ENCODE measurements at places on chromosomes 16 and 17.

DNA sequence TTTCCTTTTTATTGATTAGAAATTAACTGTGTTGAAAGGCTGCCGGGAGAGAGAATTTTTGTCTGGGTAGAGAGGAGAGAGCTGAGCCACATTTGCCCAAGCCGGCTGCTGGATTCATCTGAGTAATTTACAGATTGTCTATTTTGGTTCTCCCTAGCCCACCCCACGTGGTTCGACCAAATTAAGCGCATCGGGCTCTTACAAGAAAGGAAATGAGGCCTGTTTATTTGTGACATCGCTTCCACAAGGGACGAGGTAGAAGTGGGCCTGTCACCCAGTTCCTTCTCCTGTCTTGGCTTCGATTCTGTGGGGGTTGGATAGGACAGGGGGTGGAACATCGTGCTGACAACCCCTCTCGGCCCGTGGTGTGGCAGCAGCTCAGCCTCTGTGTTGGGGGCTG, 42.9 kb downstream of the SYT17 start:
- DNase-seq = no peak

DNA sequence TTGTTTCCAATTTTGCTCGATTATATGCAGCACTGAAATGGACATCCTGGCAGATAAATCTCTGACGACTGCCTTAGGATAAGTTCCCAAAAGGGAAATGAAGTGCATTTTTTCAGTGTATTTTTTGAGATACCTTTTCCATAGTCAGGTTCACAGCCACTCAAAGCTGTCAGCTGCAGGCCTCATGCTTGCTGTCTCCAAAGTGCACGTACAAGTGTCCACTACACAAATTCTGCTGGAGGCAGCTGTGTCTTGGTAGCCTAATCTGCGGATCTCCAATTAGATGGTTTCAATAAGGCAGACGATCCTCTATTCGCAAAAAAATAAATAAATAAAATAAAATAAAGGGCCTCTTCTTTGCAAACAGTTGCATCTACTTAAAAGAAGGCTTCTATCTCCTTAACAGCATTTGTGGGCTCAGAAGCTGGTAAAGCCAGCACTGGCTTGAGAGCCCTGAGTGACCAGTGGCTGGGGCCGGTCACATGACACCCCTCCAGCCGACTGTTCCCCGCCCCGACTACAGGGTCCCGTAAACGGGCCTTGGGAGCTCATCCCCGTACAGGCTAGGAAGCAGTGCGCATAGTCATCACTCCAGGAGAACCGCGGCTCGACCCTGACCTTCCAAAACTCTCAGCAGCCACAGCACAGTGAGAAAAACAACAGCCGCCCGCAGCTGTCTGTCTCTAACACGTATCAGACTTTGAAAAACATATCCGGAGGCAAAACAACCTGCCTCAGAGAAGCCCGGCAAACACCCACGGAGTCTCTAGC, 18.8 kb downstream of the RPH3AL start:
- no peak for DNase-seq

DNA sequence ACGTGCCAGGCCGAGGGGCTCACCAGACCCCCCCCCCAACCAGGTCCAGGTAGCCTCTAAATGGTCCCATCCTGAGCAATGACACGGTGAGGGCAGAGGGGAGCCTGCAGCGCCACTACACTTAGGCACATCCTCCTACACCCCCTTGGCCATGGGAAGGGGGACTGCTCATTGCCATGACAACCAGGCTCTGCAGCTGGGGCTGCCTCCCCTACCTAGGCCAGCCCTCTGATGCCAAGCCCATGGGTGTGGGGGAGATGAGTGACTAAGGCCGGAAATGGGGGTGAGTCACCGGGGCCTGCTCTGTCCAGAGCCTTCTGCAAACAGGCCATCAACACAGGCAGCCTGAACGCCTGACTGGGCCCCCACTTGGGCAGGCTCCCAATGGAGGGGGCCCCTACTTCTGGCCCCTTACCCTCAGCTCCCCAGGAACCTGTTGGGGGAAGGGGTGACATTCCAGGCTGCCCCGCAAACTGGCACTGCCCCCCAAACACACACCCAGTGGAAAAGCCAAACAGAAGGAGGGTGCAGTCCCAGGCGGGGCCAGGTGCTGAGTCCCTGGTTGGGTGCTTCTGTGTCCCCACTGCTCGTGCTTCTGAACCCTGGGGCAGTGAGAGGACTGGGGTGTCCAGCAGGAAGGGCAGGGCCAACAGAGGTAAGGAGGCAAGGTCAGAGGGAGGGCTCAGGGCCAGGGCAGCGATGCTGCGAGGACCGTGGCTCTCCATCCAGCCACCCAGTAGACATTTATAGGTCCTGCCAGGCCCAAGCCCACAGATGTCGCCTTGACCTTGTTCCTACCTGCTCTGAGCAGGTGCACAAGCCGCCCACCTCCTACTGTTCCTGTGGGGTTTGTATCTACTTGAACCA, 8.2 kb downstream of the PLCD3 start:
- no peak for DNase-seq

DNA sequence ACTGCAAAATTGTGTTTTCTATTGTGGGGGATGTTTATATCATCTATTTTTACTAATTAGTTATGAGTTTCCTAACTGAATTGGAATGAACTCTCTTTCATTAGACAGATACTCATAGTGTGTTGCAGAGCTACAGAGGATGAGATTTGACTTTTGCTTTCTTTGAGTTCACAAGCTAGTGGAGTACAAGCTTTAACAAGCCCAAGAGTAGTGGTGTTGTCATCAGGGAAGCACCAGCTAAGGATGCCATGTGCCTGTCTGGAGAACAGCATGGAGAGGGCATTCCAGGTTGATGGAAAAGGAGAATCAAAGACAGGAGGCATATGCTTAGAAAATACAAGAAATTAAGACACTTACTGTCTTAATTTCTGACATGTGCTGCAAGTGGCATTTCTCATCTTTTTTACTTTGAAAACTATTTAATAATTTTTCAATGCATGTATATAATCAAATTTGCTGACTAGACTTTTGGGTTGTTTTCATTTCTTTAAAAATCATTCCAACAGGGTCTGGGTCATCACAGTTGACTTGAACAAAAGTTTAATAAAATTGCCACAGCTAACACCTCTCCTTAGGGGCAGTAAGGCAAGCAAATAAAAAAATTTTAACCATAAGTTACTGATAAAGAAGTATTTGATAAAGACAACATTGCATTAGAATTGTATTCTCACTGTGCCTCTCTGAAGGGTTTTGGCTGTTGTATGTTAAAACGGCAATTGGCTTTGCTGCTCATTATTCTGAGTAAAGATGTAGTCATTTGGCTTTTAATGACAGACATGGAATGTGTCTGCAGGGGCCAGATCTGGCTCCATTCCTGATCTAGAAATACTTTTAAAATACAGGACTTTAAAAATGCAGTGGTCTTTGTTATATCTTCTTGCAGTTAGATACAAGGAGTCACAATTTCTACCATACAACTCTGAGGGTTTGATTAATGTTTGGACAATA, 323.7 kb upstream of the CDH11 start:
- no peak for DNase-seq

- no peak for DNase-seq
Observed at GRCh38 chr16:71927383-71927782, 32.1 kb downstream of the IST1 start.

DNA sequence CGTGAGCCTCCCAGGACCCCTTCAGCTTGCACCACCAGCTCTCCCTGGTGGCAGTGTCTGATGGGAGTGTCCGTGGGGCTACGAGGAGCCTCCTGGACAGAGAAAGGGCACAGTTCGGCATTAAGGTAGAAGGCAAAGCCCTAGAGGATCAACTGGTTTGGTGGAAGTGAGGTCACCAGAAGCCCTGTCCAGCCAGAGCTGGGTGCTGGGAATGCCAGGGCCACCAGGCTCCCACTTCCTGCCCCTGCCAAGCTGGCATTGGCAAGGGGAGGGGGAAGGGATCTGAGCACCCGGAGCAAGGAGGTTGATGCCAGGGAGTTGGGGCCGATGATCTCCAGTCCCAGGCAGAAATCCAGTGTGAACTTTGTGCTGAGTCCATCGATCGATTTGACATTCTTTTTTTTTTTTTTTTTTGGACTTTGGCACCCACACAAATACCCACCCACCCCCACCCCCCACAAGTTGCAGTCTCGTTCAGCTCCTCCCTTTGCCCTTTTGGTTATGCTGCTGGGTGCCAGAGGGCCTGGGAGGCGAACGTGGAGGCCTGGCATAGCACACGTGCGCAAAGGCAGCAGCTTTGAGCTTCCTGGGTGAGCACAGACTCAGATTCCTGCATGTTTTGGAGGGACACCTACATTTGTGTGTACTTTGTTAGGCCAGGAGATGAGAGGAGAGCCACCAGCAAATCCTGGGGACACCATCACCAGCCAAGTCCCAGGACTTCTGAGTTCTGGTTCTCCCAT, 2.1 kb downstream of the NHERF1 start:
- DNase-seq = no peak

All from activated naive CD8-positive, alpha-beta T cell treated with anti-CD3 and anti-CD28 coated beads for 36 hours (primary cell).